Stimulated activated CD8-positive, alpha-beta memory T cell treated with anti-CD3 and anti-CD28 coated beads, Interleukin-15, amount 100 ng/mL, for 4 hours (primary cell): ENCODE measurements at places on chromosomes 3 and 15.

DNA sequence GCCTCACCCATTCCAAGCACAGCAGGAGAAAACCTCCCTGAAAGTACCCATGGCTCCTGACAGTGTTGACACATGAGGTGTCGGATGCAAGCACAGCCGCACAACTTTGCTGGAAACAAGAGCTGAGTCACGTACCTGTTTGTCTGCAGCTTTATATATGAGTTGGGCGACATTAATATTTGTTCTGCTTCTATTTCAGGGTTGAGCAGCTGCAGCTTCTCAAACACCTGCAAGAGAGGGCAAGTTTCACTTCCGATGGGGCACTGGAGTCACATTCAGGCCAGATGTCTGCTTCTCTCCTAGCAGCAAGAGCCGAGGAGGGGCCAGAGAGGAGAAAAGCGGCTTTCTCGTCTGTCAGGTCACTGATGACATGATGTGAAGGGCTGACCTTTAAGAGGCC lies 88.0 kb downstream of the NUP210 start:
- no peak for DNase-seq

DNA sequence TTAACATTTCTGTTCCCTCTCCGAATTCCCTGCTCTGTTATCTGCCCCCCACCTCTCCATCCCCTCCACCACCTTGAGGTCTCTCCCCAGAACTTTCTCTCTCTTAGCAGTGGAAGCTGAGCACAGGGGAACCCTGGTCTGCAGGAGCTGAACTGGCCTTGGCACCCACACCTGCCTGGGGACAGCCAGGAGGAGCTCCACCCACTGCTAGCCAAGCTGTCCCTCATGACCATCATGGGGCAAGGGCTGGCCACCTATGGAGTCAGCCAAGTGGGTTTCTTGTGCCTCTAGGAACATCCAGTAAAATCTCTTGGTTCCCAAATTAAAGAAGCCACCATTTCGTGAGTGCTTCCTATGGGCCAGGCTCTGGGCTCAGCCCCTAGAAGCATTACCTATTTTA lies 276.4 kb upstream of the TLE3 start:
- DNase-seq = no peak

DNA sequence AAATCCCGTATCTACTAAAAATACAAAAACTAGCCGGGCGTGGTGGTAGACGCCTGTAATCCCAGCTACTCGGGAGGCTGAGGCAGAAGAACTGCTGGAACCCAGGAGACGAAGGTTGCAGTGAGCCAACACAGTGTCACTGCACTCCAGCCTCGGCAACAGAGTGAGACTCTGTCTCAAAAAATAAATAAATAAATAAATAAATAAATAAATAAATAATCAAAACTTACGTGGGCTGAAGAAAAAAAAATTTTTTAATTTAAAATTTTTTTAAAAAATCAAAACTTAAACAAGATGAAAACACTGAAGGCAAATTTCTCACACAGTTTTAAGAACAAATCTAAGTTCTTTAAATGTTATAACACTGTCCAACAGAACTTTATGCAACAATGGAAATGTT lies 14.4 kb downstream of the MSL2 start:
- DNase-seq = no peak

DNA sequence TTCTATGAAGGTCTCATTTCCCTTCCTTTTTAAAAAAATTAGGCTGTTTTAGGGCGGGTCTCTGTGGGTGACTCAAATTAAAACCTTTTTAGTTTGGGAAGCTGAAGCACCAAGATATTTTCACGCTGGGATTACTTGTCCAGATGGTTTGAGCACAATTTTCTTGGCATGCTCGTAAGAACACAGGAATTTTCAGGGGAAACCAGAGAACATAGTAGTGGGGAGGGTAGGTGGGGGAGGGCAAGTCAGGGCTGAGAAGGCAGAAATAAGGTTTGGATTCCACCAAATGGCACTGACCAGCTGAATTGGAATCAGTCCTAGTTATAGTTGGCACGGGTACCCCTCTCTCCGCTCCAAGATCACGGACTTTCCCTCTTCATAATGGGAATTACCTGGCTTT lies 97.3 kb upstream of the LRIG1 start:
- DNase-seq = no peak

- no peak for DNase-seq
Measured at GRCh38 chr3:4583416-4583815, 90.3 kb downstream of the ITPR1 start.

DNA sequence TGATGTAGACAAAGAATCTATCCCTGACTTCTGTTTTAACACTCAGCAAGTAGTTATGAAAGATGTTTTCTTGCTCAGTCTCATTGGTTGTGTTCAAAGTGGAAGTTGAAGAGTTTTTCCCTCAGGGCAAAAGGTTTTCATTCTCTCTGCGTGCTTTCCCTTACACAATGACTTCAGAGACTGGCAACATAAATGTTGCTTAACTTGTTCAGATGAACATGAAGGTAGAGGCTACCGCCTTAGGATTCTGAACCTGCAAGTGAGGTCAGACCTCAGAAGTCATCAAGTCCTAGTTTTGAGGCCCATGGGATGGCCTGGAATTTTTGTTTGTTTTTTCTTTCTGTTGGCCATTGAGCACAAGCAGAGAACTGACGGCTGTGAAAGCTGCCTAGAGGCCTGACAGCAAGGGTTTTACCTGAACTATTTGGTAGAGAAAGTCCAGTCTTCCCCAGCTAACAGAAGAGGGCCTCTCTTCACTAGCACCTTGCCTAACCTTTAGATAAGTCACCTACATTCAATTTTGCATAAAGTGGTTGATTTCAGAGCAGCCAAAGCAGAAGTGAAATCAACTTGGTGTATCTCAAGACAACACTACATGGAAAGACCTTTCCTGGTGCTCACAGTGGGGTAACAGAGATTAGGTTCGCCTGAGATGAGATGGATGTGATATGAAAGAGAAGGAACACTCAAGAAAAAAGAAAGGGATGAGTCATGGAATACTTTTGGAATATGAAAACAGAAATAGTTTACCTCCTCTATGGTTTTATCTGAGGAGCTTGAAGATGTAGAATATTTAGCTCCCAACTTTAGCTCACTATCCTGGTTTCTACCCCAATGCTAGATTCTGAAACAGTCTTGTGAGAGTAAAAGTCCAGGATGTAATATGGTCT lies 53.6 kb upstream of the AP4E1 start:
- DNase-seq = no peak
